ENCODE measurements at places on chromosomes 5 and 9. TPM values are rescaled to one million over a fixed set of nuclear protein-coding genes. Genes with fewer than 3 reads are reported as not detected.

DNA sequence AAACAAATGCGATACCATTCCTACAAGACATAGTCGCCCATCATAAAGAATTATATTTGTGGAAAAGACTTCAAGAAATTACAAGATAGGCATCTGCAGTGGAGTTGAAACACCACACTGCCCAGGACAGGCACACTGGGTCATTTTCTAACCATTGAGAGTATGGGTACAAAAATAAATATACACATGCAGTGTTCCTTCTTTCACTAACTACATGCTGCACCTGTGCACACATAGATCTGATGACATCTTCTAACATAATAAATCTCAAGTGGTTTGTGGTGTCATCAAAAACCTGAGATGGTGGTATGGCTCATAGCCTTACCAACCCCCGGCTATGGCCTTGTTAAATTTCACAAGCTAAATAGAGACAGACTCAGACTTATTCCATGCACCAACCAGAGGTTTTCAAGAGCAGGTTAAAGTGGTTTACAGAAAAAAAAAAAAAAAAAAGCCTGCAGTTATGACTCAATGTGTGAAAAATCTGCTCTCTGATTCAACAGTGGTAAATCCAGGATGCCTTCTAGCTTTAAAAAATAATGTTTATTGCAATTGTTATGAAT is 12.4 kb upstream of the NFIB start:
- no peak for DNase-seq

DNA sequence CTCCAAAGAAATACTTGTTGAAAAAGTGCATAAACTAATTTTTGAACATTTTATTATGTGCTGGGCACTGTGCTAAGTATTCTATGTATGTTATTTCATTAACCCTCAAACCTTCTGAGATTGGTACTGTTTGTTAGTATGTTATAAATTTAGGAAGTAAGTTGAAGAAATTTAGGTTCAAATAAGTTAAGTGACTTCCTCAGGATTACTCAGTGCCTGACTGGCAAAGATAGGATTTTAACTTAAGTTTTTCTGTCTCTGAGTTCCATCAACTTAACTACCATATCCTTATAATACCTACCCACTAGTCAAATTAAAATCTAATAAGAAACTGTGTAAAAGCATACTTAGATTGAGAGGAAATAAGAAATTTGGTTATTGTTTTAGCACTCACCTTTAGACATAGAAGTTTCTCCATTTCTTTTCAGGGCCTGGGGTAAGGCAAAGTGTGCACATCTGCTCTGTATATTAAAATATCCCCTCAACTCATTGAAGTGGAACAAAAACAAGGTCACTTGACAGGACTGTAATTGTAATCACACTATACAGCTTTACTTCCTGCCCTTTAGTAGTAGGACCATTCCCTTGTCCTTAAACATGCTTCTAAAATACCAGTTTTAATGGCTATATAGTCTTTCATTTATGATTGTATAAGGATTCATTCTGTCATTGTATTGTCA is 15.2 kb downstream of the TGFBR1 start:
- no peak for DNase-seq

DNA sequence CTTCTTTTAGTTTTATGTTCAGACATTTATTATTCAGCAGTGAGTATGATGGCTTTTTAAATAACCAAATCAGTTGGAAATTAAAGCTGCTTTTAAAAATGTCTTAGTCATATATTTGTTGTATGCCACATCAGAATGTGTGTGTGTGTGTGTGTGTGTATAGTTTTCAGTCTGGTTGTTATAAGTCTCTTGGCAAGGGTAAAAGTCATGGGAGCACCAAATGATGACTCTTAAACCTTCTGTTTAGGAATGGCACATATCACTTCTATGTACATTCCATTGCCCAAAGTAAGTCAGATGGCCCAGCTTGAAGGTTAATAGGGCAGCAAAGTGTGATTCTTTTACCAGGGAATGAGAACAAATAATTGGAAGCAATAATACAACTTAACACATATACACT is 135.9 kb downstream of the RNF180 start:
- DNase-seq = no peak

GRCh38 chr5:168482361-168482760 is 3.9 kb upstream of the RARS1 start:
- DNase-seq = no peak

- no peak for DNase-seq
Observed at GRCh38 chr5:10521466-10522223, 42.2 kb upstream of the ANKRD33B start.

- DNase-seq = no peak
Observed at GRCh38 chr9:82968388-82968787, 94.6 kb downstream of the RASEF start.

DNA sequence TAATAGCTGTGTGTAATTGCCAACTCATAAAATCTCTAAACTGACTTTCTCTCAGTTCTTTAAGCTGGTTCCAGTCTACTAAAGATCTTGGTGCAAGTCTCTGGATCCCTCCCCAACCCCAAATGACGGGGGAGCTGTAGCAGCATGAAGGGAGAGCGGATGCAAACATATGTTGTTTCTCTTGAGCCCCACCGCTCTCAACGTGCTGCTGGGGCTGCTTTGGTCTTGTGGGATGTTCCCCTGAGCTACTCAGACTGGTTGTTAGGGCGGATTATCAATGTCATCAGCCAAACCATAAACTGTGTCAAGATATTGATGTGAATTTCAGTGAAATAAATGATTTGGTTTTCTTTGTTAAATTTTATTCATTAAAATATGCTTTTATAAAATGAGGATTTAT is 40.9 kb upstream of the APC start:
- DNase-seq = no peak

Gene SLC46A2
- not detected for polyA plus RNA-seq
